Stimulated activated effector memory CD8-positive, alpha-beta T cell treated with anti-CD3 and anti-CD28 coated beads, Interleukin-12 subunit alpha, Interleukin-12 subunit beta, amount 100 ng/mL, for 72 hours (primary cell): ENCODE measurements at places on chromosomes 16 and 17.

DNA sequence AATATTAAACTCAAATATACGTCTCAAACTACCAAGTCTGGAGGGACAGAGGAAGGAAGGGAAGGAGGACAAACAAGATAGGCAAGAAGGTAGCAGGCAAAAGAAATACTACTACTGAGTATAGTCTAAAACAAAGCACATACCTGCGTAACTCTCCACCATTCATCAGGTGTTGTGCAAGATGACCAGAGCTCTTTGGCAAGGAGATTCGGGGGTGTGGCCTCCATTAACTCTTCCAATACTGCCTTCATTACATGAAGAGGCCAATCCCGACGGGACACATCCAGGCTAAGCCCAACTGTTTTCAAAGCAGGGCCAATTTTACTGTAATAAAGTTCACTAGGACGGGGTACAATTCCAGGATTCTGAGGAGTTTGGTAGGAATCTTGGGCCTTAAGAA, 38.2 kb upstream of the ARL6IP1 start:
- DNase-seq, result no peak

GRCh38 chr17:309361-309888, 43.2 kb downstream of the RPH3AL start:
- DNase-seq, result no peak

GRCh38 chr17:3683054-3683511, 12.9 kb downstream of the P2RX5 start:
- DNase-seq, result peak; percentile 82

DNA sequence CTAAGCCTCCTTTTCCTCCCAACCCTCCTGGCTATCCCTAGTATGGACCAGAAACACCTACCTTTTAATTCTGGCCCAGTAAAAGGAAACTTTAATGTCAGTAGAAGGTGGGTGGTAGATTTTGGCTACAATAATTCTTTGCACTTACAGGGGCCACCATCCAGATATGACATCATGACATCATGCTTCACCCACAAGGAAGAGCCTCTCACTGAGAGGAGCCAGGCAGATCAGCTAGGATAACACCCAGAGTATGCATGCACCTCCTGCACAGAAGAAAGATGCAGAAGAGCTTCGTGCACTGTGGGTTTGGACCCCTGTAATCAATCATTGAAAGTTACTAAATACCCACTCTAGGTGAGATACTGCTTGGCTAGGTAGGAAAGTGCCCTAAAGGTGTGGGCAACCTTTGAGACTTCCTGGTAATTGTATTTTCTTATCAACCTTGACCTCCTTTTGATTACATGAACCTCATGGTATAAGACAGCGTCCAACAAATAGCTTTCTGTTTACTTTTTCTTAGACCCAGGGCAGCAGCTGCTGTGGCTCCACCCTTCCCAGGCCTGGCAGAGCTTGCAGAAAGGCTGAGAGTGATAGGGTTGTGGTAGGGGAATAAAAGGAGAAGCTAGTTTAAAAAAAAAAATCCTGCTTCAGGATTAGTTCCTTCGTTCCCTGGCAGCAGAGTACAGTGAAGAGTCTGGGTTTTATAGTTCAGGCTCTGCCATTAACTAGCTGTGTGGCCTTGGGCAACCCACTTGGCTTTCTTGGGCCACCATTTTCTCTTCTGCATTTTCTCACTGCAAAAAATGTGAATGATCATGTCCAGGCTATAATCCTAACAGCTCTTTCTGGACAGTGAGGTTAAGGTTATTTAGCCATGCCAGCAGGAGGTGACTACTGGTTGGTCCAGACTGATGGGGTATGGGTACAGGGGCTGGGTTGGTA, 6.2 kb downstream of the MAP3K14 start:
- no peak for DNase-seq

GRCh38 chr16:87095271-87095670, 221.9 kb downstream of the C16orf95 start:
- DNase-seq, result no peak

DNA sequence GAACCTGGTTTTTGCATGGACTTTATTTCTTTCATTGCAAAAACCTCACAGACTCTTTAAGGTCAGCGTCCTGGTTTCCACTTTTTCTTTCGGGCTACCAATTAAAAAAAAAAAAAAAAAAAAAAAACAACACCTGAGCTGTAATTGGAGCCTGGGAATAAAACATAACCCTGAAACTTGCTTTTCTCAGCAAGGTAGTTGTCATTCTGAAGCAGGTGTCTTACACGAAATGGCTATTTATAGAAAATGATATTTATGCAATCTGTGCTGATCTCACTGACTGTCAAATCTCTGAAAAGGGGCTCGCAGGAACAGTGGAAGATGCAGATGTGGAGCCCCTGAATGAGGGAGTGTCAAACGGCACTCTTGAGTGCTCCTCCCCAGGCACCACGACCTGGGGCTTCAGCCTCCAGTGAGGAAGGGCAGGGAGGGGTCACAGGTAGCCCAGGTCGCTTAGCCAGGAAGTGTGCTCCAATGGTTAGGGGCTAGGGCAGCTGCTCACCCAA, 10.4 kb upstream of the COTL1 start:
- DNase-seq, result no peak

GRCh38 chr17:76542566-76542971, 2.7 kb downstream of the PRCD start:
- DNase-seq, result no peak

DNA sequence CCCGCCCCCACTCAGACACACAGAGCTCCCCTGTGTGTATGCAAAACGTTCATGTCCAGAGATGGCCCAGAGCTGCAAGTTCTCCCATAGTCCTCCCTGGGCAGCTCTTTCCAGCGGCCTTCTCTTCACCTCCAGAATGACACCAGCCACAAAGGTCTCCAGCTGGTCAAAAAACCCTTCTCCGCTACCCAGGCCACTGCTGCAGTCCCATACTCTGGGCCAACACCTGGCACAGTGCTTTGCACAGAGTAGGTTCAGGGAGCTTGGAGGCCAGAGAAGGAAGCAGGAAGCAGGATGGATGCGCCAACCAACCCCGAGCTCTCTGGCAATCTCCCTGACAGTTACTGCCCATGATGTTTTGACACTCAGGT, 1.1 kb upstream of the STAT5B start:
- DNase-seq, result no peak

DNA sequence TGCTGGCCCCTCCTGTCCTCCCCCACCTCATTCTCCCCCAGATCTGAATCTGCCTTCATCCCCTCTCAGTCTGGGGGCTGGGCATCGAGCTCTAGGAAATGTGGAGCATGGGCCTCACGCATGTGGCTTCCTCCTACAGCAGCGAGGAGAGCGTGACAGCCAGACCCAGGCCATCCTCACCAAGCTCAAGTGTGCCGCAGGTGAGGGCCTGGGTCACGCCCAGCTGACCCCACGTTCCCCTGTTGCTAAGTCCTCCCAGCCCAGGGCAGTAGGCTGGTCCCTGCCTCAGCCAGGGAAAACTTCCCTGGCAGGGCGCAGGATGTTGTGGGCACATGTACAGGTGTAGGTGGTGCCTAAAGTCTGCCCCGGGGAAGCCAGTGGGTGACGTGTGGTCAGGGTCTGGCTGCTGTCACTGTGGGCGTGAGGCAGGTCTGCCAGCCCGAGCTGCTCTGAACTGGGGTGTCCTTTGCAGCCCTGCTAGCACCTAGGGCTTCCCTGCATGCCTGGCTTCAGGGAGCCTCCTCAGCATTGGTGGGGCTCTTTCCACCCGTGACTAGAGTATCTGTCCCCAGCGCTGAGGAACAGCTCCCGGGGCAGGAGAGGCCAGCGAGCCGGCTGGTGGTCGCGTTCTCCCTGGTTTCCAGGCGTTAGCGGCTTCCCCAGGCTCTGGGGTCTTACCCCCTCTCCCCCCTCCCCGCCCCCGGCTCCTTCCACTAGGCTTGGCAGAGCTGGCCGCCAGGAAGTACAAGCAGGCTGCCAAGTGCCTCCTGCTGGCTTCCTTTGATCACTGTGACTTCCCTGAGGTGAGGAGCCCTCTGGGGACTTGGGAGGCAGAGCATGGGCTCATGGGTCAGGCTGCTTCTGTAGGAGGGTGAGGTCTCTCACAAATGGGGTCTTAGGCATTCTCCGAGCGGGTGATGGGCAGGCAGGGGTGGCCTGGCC, 3.6 kb downstream of the GPS1 start:
- DNase-seq, result no peak

DNA sequence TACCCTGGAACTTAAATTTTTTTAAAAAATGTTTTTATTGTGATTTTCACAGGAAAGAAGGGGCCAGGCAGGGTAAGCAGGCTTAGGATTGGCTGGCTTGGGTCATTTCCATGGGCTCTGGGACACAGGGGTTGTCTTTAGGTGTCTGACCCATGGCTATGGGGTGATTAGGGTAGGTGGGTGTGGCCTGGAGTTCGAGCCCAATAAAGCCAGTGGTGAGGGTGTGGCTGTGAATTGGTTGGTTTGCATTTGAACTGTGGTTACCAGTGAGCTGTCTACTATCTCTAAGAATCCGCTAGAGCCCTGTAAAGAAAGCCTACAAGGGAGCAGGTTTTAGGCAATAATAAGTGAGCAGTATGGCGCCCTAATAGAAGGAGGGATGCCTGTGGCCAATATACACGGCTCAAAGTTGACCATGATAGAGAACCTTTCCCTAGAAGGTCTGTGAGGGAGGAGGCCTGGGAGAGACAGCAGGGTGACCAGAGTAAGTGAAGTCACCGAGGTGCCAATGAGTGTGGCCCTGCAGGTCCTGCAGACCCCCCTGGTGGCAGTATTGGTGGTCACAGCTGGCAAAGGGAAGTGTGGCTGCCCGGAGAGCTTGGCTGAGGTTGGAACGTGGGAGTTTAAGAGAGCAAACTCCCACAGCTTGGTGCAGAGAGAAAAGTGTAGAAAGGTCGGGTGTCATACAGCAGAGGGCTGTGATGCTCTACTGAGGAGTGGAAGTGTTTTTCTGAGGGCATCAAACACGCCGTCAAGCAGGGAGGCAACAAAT, 454.0 kb downstream of the WWOX start:
- no peak for DNase-seq

- no peak for DNase-seq
Observed at GRCh38 chr16:18932243-18932987, 6.2 kb upstream of the SMG1 start.
